AG08396 (cell line): ENCODE measurements at places on chromosomes 4 and X.

GRCh38 chr4:138736362-138736761 is 279.2 kb upstream of the NOCT start:
- DNase-seq = peak; percentile 46

GRCh38 chr4:3572363-3572762 is 40.1 kb upstream of the LRPAP1 start:
- DNase-seq = no peak

DNA sequence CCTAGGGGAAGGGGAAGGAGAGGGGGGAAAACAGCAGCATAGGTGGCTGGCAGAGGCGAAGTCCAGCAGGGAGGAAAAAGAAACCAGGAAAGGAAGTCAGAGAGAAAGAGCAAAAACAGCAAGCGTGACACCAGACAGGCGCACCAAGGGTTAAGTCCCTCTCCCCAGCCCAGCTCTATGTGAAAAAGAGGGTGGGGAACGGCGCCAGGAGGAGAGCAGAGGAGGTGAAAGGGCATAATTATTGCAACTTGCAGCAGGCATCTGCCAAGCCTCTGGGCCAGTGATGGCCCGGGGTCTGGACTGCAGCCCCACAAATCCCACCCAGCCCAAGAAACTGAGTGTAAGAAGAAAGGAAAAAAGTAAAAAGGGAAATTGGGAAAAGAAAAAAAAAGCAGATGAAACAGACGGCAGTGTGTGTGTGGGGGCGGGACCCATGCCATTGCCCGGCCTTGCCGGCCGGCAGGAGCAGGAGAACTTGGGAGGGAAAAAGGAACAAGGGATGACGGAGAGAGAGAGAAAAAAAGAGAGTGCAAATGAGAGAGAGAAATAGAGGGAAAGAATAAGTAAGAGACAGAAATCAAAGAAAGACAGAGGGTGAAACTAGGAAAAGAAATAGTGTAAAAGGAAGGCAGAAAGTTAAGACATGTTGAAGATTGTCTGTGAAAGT is 14.1 kb upstream of the RHOXF2 start:
- DNase-seq = no peak

- DNase-seq = no peak
These were observed at the start of gene CITED1 for GRCh38 chrX:72305286-72306084. Gene CITED1, minus strand, starts transcription at chrX:72305914. Its CDS starts 3,045 bp downstream, at chrX:72302869.

DNA sequence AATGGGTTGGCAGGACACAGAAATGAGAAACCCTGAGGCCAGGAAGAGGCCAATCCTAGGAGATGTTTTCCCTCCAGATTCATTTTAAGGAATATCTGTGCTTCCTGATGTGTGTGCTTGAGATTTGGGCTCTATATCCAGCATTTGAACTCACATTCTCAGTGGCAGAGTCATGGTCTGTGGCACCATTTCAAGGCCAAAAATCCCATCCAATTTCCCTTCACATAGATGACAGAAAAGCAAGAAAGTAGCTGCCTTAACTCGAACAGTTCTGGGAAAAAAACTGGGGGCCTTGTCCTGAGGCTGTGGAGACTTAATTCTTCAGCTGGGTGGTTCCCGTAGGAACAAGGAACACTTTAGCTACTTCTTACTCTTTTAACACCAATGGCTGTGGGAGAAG is 27.4 kb downstream of the TAF7L start:
- DNase-seq = no peak

DNA sequence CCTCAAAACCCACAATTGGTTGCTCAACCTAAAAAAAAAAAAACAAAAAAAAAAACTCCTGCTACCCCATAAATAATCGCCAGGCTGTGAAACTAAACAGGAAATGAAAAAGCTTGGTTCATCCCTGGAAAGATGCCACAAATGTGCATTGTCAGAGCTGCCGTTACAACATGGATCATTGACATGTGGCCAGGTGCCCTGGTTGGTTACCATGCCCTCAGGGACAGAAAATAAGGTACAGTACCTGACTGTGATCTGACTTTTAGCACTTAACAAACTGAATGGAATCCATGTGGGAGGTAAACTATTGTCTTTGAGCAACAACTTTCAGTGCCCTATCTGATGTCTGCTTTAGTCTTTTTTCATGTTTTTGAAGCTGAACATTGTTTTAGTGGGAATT is 118.0 kb upstream of the RPL34 start:
- no peak for DNase-seq

DNA sequence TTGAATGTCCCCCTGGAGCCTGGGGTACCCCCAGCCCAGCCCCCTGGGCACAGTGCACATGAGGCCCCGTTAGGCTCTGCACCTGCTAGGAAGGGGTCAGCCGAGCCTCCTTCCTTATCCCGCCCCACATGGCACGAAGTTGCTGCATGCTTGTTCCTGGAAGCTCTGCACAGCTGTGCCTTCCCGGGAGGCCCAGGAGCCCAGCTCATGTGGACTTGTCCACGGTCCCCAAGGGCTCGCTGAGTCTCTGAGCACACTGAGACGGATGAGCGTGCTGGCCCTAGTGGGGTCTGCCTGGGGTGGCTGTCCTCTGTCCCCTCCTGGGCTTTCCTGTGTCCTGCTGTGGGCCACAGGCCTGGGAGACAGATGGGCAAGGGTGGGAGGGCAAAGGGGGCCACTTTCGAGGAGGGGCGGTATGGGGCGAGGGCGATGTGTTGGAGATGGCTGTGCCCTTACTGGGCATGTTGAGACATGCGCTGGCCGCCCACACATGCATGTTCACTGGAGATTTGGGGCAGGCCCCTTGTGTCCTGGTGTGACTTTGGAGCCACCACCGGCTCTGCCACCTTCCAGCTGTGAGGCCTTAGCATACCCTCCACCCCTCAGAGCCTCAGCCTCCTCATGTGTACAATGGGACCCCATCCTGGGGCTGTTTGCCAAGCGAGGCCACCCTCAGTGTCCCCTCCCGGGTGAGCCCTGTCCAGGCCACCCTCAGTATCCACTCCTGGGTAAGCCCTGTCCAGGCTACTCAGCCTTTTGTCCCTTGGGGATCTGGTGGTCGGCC is 237.6 kb downstream of the AFAP1 start:
- DNase-seq = no peak

DNA sequence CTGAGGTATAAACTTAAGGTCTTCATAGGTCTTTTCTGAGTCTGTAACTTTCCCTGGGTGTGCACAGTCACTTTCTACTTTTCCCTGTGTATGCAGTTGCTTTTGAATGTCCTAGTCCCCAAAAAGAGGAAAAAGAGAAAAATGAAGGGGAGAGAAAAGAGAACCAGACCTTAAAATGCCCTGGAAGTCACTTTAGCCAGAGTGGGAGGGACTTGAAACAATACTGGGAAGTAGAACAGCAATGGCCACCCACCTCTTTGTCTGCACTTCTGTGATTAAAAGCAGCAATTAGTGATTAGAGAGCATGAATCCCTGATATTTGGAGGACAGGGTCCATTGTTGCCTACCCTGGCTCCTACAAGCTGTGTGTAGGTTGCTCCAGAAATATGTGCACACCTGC is 36.1 kb downstream of the ZCCHC13 start:
- DNase-seq = no peak

DNA sequence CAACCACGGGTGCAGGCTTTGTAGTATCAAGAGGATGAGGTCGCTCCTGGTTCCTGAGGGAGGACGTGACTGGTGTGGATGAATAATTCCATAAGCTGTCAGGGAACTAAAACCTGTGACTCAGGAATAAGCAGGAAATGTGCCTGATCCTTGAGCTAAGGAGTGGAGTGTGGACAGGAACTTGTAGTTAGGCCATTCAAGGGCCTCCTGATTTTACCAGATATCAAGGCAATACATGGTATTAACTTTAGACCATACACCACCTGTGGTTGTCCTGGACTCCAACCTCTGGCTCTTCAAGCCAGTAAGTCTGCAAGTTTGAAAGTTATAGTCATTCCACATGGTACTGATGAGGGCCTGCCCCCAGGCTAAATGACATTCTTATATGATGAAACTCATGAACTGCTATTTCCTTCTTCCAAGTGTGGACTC is 12.1 kb upstream of the ING2 start:
- DNase-seq = peak; percentile 35

GRCh38 chrX:71550578-71550977 is 17.7 kb downstream of the OGT start:
- no peak for DNase-seq

DNA sequence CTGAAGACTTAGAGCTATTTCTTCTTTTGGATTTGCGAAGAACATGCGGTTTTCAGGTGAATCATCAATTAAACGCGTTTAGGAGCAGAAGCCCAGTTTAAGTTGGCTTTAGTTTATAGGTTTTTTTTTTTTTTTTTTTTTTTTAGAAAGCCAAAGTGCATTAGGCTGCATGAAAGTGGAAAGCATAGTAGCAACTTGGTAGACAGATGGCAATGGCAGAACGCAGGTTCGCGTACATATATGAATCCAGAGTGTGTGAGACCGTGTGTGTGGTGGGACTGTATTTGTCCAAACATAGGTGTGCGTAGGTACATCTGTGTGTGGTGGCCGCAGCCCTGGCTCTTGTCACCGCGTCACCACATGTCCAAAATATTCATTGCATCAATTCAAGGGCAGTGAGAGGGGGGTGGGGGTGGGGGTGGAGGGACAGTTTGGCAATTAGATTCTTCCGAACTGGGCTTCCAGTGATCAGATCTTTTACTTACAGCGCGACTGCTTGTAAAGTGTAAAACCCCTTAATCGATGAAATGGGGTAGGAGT is 901 bp downstream of the JADE1 start:
- peak; percentile 44 for DNase-seq

GRCh38 chrX:129577473-129577872 is 37.4 kb downstream of the OCRL start:
- peak; percentile 74 for DNase-seq

GRCh38 chr4:122914292-122914904 is 8.0 kb downstream of the NUDT6 start:
- DNase-seq = no peak

DNA sequence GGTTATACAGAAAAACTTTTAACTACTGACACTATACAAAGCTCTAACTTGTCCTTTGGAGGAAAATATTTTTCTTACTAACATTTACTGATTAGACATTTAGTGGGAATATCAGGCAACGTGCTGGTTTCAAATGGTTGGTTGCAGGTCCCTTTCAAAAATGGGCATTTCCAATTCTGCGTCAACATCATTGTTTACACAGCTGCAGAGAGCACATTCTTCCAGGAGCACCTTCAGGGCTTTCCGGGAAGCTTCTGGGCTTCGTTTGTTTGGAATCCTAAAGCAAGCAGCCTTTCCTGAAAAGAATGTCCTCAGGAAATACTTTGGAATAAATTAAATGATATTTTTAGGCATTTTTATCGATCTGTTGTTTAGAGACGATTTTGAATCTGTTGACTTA is 289.7 kb downstream of the TRIML1 start:
- DNase-seq = no peak

- DNase-seq = no peak
These were observed 152.2 kb downstream of the ASMT start for GRCh38 chrX:1767026-1767425.

DNA sequence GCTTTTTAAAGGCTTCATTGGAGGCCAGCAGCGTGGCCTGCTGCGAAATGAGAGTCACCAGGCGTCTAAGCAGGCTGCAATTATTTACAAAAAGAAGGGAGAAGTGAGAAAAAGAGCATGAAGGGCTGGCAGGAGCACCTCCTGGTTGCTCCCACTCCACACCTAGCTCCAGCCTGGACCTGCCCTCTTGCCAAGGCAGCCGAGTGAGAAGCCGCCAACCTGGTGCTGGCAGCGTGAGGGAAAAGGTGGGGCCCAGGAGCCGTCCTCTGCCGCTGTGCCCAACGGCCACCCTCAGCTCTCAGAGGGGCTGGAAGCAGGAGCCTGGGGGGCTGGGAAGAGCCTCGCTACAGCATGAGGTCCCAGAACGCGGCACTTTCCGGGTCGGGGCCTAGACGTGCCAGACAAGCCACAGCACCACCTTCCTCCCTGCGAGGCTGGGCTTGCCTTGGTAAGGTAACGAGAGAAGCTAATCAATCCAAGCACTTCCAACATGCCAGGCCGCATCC is 16.3 kb downstream of the SLC6A8 start:
- DNase-seq = no peak

GRCh38 chr4:103786014-103786413 is 66.2 kb upstream of the TACR3 start:
- DNase-seq = peak; percentile 10

- no peak for DNase-seq
These were observed 7.5 kb downstream of the DAPP1 start for GRCh38 chr4:99824070-99824599.

DNA sequence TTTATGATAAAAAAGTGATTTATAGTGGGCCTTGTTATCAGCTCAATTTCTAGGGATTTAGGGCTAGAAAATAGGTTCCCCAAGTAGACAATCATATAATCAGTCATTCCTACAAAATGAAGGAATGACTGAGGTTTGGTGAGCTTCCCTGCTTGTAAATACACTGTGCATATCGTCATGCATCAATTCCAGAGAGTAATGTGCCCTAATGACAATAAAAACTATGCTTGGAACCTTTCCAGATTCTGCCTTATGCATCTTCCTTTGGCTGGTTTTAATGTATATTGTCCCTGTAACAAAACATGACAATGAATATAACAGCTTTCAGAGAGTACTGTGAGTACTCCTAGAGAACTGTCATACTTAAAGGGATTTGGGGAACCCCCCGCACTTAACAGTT is 1310.9 kb downstream of the PCDH7 start:
- no peak for DNase-seq
